ENCODE measurements at places on chromosomes 13 and 19. TPM values are rescaled to one million over a fixed set of nuclear protein-coding genes. Genes with fewer than 3 reads are reported as not detected.

- no peak for DNase-seq
These were observed 638 bp downstream of the USPL1 start for GRCh38 chr13:30618186-30618929.

DNA sequence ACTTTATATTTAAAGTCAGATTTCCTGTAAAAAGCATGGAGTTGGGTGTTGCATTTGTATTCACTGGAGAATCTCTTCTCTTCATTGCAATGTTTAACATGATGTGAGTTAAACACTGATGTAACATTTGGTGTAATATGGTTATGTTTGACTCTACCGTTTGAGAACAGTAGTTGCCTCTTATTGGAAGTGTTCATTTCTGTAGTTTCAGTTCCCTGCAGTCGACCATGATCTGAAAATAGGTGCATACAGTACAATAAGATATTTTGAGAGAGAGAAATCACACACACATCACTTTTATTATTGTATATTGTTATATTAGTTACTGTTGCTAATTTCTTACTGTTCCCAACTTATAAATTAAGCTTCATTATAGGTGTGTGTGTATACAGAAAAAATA lies 105.2 kb upstream of the SPACA7 start:
- DNase-seq = no peak

DNA sequence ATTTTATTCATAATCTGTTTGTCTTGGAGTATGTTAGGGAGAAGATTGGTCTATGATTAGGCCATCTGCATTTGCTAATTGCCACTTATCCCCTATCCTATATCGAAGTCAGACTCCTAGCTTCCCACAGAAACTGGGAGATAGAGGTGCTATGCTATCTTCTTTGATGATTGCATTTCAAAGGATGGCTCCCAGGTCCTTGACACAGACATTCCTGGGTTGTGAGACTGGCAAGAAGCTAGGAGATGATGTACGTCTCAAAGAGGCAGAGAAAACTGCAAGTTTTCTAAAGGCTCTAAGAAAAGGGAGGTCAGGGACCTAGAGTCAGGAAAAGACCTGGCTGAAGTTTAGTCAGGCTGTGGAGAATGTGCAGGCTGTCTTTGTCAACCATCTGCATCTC lies 1251.9 kb downstream of the PCDH17 start:
- no peak for DNase-seq

- no peak for DNase-seq
These were observed 9.9 kb downstream of the ZNF611 start for GRCh38 chr19:52724701-52725514.

DNA sequence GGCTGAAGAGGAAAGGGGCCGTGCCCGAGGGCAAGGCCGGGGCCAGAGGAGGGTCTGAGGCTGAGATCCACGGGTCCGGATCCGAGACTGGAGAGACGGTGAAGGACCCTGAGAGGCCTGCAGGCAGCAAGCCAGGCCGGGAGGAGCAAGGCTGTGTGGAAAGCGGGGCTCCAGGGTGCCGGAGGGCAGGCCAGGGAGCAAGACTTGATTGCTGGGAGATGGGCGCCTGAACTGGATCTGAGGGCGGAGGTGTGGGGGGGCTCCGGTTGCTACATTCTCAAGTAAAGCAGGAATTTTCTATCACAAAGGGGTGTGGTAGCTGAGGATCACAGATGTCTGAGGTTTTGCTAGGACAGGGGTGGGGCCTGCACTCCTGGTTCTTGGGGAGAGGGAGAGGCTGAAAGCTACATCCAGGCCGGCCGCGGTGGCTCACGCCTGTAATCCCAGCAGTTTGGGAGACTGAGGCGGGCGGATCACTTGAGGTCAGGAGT lies 3.8 kb downstream of the MAMSTR start:
- DNase-seq = no peak

DNA sequence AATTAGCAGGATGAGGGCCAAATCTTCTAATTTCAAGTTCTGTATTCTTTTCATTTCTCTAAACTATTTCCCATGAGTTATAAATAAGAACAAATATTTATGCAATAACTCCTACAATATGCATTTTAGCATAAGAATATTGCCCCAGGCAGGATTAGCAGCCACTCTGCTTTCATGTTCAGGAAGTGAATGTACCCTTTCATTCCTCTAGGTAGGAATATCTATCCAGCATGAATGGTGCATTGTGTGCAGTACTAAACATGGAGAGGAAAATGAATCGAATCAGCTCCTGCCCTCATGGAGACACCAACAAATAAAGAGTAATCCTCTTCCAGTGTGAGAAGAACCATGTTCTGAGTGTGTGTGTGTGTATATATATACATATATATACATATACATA lies 41.0 kb downstream of the LHFPL6 start:
- DNase-seq = no peak

- DNase-seq = peak; percentile 53
These were observed 122.1 kb downstream of the COG6 start for GRCh38 chr13:39777527-39778061.

DNA sequence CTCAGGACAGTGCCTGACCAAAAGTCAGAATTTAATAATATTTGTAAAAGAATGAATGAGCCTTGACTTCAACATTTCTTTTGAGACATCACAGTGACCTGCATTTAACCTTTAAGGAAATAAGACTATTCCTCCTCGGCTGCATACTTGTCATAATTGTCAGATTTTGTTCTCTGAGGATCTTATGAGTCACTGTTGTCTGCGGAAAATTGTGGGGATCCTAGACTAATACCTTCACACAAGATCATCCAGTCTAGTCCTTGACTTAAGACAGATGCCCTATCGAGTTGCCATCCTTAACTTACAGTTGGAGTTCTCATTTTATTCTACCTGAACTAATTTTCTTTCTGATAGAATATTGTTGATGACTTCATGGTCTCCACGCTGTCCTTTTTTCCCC lies 198.4 kb downstream of the DLEU7 start:
- no peak for DNase-seq

- no peak for DNase-seq
These were observed 266.5 kb downstream of the NBEA start for GRCh38 chr13:35208587-35208986.

GRCh38 chr13:29539856-29540255 lies 55.6 kb downstream of the SLC7A1 start:
- DNase-seq = no peak

- DNase-seq = no peak
These were observed 5.6 kb downstream of the ARGLU1 start for GRCh38 chr13:106562301-106562700.

DNA sequence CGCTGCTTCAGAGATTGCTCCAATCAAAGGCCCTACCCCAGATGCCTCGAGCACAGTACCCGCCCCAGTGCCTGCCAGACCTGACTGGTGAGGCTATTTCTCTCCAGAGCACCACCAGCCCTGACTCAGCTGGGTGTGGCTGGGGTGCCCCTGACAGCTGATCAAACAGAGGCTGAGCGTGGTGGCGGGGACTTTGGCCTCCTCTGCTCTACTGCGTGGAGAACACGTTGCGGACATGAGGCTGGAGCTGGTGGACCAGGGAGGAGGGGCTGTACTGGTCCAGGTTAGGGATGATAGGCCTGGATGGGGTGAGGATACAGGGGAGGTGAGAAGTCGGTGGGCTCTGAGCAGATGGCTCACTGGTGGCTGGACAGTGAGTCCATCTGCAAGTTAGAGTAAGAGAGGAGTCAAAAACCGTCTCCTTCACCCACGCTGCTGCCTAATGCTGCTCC lies 3.5 kb upstream of the DOCK6 start:
- DNase-seq = no peak

DNA sequence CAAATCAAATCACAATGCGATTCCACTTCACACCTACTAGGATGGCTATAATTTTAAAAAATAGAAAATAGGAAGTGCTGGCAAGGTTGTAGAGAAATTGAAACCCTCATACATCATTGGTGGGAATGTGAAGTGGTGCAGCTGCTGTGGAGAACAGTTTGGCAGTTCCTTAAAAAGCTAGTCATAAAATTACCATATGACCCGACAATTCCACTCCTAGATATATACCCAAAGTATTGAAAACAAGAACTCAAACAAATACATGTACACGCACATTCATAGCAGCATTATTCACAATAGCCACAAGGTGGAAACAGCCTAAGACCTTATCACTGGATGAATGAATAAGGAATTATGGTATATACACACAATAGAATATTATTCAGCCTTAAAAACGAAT lies 12.0 kb downstream of the HMGB1 start:
- DNase-seq = no peak

DNA sequence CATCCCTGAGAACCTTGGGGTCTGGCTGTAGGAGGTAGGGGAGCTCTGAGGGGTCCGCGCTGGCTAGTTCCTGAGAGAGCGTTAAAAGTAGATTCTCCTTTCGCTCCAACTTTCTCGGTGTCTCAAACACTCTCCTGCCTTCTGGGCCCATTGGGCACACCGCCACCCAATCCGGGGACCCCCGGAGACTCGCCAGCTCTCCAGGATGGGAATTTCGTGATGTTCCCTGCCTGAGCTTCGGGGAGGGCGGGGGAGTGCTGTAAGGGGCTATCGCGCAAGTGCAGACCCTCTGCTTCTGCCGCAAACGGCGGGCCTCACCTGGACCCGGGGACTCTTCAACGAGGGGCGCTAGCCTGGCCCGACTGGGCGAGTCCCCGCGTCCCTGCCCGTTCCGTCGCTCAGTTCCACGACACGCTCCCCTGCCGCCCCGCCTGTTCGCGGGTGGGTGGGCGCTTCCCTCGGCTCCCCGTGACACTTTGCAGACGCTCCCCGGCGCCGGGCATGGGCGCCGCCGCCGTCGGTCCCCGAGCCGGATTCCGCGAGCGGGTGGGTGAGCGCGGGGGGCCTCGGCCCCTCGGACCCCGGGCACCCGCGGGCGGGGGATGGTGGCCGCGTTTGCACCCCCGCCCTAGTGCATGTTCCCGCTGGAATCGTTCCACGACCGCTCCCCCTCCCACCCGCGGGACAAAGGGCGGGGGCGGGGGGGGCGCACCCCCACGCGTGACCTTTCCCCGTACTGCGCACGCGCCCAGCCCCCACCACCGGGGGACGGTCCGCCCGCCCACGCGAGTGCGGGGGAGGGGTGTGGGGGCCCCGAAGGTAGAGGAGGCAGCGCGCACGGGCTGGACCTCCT lies at the start of gene CCDC106:
TSS of gene CCDC106 (plus strand) at position 481 of the 853 bp plus-strand sequence. CDS start 835 bp downstream, outside the sequence.
- peak; percentile 62 for DNase-seq

HCN2 gene
- total RNA-seq = 0.81 TPM

SMIM24 gene
- 0.62 TPM for total RNA-seq

TINCR gene
- 0.93 TPM for total RNA-seq

GNG8 gene
- total RNA-seq = 29.5 TPM

Measured in activated T-cell treated with anti-CD3 and anti-CD28 coated beads, Interleukin-2, amount 50 U/mL, for 72 hours (primary cell).